ENCODE measurements at places on chromosomes 2 and 18. TPM values are rescaled to one million over a fixed set of nuclear protein-coding genes. Genes with fewer than 3 reads are reported as not detected.

GRCh38 chr2:8876628-8877027 is 39.2 kb upstream of the KIDINS220 start:
- DNase-seq, result no peak

DNA sequence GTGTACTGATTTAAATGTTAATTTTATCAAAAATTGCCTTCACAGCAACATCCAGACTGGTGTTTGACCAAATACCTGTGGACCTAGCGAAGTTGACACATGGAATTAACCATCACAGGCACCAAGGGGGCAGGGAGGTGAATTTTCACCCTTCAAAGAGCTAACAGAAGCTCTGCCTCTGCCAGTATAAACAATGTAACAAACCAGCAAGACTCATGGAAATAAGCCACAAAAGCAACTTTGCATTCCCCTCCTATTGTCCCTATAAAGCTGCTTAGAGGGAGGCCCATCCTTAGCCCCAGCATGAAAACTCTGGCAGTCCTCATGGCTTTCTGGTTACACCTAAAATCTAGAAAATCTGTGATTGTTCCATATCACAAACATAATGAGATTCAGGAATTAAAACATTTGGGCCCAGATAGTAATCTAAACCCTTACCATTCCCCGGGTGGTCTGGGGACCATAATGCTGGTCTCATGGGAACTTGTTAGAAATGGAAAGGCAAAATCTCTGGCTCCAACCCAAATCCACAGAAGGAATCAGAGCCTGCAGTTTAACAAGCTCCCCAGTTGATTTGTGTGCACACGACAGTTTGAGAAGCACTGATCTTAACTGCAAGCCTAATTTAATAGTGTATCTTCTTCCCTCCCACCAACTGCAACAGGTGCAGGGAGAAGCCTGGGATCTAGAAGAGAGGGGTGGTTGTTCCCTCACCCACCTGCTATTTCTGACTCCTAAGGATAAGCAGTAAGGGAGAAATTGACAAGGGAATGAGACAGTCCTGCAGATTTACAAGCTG is 23.1 kb downstream of the SERPINB11 start:
- DNase-seq, result no peak

COL6A3 gene
- total RNA-seq, result 1.8 TPM

SP5 gene
- total RNA-seq, result not detected

DNA sequence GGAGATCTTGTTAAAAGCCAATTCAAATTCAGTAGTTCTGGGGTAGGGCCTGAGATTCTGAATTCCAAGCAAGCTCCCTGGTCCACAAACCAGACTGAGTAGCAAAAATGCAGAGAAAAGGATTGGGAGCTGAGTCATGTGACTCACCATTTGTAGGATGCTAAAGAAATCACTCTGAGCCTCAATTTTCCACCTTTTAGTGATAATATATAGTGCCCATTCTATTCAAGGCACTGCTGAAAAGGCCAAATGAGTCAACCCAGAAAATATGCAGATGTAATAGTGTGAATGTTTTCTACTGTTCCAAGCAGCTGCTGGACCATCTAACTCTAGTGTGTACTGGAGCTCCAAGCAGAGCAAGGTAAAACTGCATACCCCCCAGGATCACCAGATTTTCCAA is 47.2 kb downstream of the SLC14A2 start:
- no peak for DNase-seq

- DNase-seq, result no peak
These were observed 132.0 kb downstream of the INHBB start for GRCh38 chr2:120477831-120478481.

- no peak for DNase-seq
These were observed 54.6 kb downstream of the LAMA3 start for GRCh38 chr18:23743733-23744333.

BOK gene
- total RNA-seq, result 113 TPM

Measured in lung microvascular endothelial cell (primary cell).